Neural progenitor cell (in vitro differentiated cells): ENCODE measurements at places on chromosomes 6 and 20.

DNA sequence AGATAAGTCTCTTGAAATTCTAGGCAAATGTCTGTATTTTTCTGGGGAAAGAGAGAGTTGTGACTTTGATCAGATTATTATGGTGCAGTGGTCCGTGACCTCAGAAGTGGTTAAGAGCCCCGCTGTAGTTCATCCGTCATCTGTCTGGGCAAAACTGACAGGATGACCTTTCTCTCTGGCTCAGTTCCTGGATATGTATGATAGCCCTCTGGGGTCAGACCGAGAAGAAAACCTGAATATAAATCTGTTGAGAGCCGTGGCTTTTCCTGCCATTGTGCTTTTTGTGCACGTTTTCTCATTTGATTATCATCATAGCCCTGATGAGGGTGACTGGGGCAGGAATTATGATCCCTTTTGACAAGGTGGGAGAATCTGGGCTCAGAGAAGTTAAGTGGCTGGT, 26.5 kb downstream of the GHRH start:
- DNase-seq = no peak

GRCh38 chr20:47656318-47656717, 129.0 kb downstream of the SULF2 start:
- DNase-seq = no peak

GRCh38 chr6:133415262-133415661, 174.1 kb downstream of the EYA4 start:
- no peak for DNase-seq

GRCh38 chr6:1770435-1770843, 160.7 kb downstream of the FOXC1 start:
- no peak for DNase-seq

GRCh38 chr6:134171517-134171916, 119.1 kb upstream of the SLC2A12 start:
- DNase-seq = no peak

GRCh38 chr6:31717499-31718222, 2.5 kb downstream of the LY6G6D start:
- peak; percentile 63 for DNase-seq

DNA sequence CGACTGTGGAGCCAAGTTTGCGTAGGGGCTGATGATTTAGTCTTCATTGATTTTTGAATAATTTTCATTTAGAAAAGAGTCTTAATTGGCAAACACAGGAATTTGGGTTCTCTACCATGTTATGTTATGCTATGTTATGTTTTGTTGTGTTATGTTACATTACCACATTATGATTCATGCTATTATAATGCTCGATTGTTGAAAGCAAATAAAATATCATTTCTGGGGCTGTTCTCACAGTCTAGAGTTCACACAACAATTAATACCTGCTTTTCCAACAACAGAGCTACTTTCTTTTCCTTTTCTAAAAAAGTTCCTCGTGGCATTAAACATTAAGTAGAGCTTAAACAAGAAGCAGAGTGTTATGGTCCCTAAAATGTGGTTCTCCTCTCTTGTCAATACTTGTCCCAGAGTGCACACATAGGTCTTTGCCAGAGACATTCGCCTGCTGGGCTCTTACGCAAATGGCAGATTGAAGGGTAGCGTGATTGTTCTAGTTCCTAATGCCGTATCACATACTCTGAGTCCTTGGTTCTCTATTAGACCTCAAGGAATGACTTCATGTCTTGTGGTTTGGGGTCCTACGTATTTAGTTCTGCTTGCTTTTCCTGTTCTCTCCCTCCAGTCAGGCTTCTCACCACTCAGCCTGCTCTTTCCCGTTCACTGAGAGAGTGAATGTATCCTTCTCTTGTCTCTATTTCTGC, 370.3 kb downstream of the CD109 start:
- no peak for DNase-seq

DNA sequence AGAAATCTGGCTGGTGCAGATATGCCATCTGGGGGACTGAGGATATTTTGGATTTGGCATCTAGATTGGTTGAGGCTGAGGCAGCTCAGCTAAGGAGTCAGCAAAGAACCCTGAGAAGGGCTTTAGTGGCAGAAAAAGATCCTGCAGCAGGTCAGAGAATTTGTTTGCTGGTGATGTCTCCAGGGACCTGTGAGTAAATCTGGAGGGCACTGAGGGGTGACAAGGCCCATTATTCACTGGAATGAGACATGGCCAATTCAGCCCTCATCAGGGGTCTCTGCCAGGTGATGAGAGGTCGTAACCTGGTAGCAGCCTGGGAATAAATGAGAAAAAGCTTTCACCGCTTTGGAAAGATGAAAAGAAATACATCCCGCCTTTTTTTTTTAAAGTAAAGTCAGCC, 118.3 kb upstream of the FBXL4 start:
- no peak for DNase-seq

DNA sequence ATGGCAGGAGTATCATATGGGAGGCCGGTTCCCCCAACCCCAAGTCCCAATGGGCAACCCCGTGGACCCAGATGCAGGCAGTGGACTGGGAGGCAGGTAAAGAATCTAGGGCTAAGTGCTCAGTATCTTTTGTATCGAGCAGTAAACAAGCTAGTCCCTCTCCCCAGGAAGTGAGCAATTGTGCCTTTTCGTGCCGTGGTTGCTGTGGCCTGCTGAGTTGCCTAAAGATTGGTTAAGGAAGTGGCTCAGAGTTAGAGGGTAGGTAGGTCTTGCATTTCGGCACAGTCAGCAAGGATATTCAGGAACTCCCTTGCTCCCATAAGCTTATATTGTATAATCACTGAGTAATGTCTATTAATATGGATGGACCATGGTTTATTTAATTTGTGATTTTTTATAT, 1.3 kb upstream of the DNAH8 start:
- no peak for DNase-seq

- DNase-seq = peak; percentile 55
Measured at GRCh38 chr6:100479179-100480035, 14.7 kb upstream of the SIM1 start.

DNA sequence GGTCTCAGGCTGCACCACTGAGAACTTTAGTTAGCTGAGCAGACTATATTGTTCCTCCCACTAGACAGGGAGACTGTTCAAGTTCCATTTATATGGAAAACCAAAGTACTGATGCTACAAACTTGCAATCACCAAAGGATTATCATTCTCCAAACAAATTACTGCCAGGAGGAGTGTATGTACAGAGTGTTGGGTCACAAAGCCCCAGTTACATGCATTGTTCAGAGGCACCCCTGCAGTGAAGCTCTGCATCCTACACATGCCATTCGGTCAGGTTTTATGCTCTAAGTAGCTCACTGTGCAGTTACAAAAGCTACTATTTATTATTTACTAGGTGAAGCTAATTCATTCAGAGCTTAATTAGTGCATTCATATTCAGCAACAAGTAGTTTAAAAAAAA, 75.8 kb downstream of the SMLR1 start:
- peak; percentile 76 for DNase-seq

GRCh38 chr6:8814440-8815000, 379.2 kb upstream of the SLC35B3 start:
- no peak for DNase-seq

GRCh38 chr6:11869672-11870340, 91.2 kb upstream of the ADTRP start:
- DNase-seq = no peak

DNA sequence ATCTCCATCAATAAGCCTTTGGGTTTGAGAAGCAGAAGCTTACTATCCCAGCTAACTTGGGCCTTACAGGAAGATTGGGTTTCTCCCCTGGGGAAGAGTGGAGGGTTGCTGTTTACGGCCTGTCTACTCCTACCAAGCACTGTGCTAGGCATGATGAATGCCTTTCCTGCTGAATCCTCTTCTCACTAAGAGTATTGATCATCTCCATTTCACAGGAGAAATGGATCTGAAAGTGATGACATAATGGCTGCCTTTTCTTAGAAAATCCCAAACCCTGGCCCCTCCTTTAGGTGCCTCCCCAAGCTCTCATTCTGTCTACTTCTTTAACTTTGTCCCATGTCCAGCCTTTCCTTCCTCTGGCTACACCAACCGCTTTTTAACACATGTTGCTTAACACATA, 66.1 kb downstream of the TSHZ2 start:
- DNase-seq = no peak

- DNase-seq = no peak
Measured at GRCh38 chr20:50728486-50728980, 2.8 kb upstream of the PARD6B start.

DNA sequence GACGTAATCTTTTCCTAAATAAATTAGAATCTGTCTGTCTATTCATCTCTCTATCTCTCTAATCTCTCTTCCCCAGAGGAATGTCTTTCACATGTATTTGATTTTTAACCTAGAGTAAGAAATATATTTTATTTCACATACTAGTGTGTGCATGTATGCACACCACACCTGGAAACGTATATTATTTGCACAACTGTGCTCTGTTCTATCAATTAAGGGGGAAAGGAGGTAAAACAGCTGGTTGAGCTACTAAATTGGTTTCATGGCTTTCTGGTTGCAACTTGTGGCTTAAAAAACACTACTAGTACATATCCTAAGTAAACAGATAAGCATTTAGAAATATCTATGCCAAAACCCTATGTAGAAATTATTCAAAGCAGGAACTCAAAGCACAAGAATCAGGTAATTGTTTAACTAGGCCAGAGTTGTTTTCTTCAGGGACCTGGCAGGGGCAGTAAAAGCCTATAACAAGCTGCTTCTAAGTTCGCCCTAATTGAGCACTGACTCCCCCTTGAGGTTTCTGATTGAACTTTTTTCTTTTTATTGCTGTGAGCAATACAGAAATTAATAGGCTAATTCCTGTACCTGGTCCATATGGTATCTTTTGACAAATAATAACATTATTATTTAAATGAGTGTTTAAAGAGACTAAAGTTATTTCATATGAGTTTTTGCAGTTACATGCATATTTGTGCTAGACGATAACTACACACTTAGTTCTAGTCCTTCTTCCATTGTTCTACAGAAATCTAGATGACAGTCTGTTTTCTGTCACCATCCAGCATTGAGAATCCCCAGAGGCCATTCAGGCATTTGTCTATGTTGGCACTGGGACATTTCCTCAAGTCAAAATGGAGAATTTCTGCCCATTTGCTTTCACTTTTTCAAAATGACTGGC, 88.6 kb downstream of the MCHR2 start:
- DNase-seq = peak; percentile 66

GRCh38 chr6:170420283-170420682, 113.7 kb downstream of the FAM120B start:
- DNase-seq = no peak

DNA sequence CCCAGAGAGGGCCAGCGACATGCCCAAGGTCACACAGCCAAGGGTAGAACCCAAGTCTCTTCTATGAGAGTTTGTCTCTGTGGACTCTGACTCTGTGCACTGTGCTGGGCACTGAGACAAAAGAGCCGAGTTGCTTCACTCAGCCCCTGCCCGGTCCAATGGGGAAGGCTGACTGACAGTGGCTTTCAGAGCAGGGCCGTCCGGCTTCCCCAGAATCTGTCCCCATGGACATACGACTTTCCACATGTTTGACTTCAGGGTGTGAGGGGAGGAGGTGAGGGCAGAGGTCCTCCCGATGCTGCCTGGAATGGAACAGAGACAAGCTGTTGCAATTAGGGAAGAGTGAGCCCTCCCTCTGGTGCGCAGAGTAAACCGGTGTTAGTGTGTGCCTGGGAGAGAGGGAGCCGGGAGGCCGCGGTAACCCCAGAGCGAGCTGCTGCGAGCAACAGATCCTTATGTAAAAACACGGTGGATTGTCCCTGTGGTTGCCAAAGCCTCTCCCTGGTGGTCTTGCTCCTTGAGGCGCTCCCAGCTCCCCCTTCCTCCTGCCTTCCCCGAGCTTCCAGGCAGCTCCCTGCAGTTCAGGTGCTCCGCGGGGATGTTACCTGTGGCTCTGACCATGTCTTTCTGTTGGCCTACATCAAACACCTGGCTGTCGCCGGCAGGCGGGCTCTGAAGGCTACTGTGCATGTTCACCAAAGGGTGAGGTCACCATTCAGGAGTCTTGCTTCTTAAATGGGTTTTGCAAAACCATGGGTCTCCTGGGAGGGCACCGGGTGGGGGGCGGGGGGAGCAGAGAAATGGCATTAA, 672 bp downstream of the SIRPA start:
- DNase-seq = peak; percentile 34

DNA sequence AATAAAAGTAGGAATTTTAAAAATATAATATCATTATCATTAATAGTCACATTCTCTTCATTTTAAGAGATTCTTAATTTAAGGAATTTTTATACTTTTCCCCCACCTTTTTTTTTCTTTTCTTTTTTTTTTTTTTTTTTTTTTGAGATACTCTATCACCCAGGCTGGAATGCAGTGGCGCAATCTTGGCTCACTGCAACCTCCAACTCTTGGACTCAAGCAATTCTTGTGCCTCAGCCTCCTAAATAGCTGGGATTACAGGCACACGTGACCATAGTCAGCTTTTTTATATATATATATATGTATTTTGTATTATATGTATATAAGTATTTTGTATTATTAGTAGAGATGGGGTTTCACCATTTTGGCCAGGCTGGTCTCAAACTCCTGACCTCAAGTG, 457.7 kb downstream of the CDKAL1 start:
- DNase-seq = no peak

GRCh38 chr6:36867471-36868224, 7.0 kb downstream of the PPIL1 start:
- DNase-seq = no peak

DNA sequence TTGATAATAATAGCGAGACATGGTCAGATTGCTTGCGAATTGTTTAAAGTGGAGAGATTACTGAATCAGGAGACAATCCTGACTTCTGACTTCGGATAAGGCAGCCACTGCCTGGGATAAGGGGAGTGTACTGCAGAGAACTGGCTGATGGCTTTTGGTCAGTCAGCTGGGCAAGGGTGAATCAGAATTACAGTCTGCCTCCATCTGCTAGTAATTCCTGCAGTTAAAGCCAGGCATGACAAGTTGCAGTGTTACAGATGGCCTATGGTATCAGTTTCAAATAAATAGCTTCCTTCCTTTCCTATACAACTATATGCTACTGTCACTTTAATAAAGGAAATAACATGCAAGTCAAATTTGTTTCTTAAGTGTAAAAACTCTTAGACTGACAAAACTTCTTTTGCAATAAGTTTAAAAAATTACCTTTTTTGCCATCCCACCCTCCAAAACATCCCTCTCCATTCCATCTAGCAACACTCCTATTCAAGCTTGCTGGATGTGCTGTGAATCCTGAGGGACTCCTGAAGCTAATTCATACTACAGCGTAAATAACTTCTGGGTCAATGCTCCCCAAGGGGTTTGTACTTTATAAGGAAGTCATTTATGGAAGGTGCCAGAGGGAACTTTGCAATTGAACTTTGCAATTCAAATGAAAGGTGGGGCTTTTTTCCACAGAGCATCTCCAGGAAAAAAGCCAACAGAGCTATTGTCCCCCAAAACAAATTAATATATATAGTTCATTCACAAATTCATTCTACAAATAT, 245.2 kb downstream of the ADGRB3 start:
- DNase-seq = no peak

DNA sequence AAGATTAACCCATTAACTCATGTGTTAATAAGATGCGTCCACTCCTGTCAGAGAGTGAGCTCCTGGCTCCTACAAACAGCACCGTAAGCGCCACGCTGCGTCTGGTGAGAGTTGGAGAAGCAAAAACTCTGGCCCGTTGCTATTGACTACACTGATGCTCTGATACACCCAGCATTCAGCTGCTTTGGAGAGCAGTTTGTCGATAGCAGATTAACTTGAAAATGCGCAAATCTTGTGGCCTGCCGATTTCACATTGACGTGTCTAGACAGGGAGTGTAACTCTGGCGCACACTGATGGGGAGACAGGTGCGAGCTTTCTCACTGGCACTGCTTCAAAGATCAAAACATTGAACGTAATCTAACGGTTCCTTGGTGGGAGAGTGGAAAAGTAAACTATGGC, 151.7 kb upstream of the RPS6KA2 start:
- no peak for DNase-seq

- no peak for DNase-seq
Measured at GRCh38 chr6:40386200-40386599, 201.0 kb downstream of the LRFN2 start.

GRCh38 chr6:119278625-119279024, 70.9 kb downstream of the MAN1A1 start:
- DNase-seq = no peak
